ENCODE measurements at places on chromosomes 7 and 10.

DNA sequence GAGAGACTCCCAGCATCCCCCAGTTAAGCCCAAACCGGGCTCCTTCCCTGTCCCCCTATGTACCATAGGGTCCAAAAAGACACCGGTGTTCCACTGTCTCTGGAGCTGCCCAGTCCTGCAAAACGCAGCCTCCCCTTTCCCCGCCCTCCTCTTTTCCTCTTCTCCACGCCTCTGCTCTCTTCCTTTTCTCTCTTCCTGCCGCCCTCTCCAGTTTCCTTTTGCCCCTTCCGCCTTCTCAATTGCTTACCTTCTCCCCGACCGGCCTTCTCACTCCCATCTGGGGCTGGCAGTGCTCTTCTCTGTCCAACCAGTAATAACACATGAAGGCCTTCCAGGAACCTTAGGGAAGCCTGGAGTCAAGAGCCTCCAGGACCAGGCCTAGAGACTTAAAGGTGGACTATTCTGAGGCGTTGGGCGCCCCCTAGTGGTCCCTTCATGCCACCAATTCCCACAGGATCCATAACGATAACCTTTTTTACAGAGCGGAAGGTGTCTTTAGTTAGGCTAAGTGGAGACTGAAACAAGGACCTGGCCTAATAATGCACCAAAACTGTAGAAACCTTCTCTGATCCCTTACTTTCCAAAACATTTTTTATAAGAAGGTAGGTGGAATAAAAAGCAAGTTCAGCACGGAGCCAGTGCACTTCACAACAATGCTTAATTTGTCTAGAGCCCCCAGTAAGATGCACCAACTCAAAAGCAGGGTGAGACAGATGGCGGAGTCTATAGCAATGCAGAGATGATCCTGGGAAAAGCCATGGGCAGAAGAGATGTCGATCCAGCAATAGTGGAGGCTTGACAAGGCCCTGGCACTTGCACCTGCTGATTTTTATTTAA, 27.2 kb upstream of the MSRB2 start:
- peak; percentile 76 for DNase-seq

- DNase-seq: no peak
These were observed 414.7 kb upstream of the GHITM start for GRCh38 chr10:83724471-83725241.

GRCh38 chr7:32301427-32301826, 188.8 kb downstream of the LSM5 start:
- DNase-seq: no peak

DNA sequence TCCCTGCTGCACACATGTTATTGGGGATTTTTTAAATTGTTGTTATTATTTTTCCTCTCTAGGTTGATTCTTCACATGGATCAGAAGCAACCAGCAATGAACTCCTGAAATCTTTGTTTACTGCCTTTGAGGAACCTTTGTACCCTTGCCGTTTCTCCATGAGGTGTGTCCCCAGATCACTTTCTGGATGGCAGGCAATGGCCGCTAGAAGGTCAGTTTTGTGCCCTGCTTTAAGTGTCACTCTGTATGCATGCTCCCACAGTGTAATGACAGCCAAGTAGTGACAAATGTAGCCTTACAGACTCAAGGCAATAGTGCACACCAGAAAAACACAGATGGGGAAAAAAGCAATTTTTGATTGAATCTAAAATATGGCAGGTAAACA, 47.7 kb upstream of the NRP1 start:
- DNase-seq: no peak

All from AG20443 (cell line).